ENCODE measurements at places on chromosomes 6 and 20.

DNA sequence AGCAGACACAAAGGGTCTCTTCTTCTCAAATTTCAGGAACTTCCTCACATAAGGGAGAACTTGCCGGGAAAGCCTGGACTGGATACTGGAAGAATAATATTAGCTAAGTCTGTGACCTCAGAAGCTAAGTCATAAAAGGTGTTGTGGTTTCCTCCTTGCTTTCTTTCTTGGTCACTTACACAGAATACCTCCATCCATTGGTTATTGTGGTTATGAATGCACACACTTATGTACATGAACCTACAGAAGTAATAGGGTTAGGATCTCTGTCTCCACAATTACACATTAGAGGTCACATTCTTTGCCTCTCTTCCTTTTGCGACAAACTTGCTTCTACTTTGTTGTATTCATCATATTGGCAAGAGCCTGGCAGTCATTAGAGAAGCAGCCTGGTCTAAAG, 40.4 kb downstream of the ZNF391 start:
- DNase-seq: no peak

DNA sequence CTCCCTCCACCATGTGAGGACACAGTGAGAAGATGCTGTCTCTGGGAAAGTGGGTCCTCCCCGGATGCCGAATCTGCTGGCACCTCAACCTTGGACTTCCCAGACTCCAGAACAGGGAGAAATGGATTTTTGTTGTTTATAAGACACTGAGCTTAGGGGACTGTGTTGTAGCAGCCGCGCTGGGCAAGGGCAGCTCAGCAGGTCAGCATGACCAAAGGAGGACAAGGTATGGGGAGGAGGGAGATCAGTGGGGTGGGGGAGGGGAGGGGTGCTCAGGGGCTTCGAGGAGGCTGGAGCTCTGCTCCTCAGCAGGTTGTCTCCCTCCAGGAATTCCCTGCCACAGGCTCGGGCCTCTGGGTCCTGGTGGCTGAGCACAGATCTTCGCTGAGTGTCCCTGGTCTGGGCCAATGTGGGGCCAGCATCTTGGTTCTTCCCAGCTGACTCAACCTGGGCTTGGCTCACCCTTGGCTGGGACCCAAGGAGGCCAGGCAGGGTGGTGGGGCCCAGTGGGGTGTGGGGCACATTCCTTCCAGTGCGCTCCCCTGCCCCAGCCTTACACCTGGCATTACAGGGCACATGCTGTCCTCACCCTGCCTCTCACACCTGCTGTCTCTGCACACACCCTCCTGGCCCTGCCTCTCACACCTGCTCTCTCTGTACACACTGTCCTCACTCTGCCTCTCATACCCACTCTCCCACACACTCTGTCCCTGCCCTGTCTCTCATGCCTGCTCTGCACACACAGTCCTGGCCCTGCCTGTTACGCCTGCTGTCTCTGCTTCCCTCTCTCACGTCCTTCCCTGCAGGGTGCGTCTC, 107.3 kb downstream of the SYCP2 start:
- no peak for DNase-seq

GRCh38 chr6:31541059-31541657, 645 bp downstream of the DDX39B start:
- DNase-seq: peak; percentile 51

- DNase-seq: no peak
Measured at GRCh38 chr20:62762376-62762775, 33.9 kb upstream of the MRGBP start.

GRCh38 chr6:25309886-25310285, 30.7 kb downstream of the CARMIL1 start:
- no peak for DNase-seq

DNA sequence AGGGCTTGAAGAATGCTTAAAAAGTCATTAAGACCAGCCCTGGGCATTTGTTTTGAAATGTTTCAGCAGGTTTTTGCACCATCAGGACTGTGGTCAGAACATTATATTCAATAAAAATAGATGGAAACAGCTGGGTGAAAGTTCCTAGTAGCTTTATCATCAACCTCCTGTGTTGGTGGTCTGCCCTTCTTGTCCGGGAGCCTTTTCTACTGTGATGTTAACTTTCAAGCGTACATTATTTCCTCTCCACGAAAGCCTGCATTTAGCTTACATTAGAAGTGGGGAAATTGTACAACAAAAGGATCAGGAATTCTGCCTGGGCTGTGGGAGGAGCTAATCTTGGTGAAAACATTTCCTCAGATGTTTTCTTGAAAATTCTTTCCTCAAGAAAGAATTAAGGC, 71.1 kb downstream of the LAMA4 start:
- DNase-seq: no peak

DNA sequence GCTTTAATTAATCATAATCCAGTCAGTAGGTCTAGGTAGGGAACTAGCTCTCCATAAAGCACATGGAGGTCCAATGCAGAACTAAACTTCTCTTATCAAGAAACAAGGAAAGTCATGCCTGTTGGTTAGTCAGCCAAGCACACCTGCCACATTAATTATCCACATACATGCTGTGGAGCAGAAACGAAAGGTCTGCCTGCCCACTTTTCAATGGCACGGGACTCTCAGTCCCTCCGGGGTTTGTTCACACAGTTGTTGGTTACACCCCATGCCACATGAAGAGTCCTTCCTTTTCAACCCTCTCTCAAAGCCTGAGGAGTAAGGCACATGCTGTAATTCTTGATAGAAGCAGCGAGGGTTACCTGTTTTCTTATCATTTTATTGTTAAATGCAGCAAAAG, 1096.4 kb upstream of the MAP3K7 start:
- no peak for DNase-seq

All from CD4-positive, alpha-beta T cell (primary cell).